ENCODE measurements at places on chromosomes 5 and 9.

- DNase-seq, result no peak
These were observed 58.3 kb upstream of the NEK6 start for GRCh38 chr9:124199474-124199873.

GRCh38 chr9:36401164-36401740 is 1.2 kb upstream of the RNF38 start:
- DNase-seq, result no peak

- no peak for DNase-seq
These were observed 118.1 kb downstream of the WNK2 start for GRCh38 chr9:93301911-93302541.

GRCh38 chr9:5949103-5949699 is 58.5 kb downstream of the MLANA start:
- no peak for DNase-seq

GRCh38 chr5:151213803-151214613 is 9.9 kb downstream of the CCDC69 start:
- no peak for DNase-seq

GRCh38 chr5:91090995-91091394 is 292.1 kb downstream of the ARRDC3 start:
- no peak for DNase-seq

DNA sequence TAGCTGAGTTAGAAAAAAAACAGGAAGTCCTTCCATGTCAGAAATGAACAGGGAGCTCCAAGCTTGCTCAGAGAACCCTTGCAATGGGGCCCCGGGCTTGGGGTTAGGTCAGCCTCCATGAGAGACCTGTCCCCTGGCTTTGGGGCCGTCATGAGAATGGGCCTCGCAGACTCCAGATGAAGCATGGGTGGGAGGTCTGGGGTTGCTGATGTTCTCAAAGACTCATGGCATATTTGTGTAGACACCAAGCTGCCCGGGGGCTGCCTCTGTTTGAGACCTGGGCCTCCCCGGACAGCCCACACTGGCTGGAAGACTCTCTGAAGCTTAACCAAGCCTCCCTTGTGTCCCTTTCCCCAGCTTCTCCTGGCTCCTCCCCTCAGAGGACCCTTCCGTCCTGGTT is 186.3 kb downstream of the IRX2 start:
- DNase-seq, result no peak

GRCh38 chr9:109830545-109830944 is 50.5 kb downstream of the PALM2AKAP2 start:
- no peak for DNase-seq

- DNase-seq, result no peak
These were observed 64.2 kb upstream of the SELENOP start for GRCh38 chr5:42875785-42876374.

DNA sequence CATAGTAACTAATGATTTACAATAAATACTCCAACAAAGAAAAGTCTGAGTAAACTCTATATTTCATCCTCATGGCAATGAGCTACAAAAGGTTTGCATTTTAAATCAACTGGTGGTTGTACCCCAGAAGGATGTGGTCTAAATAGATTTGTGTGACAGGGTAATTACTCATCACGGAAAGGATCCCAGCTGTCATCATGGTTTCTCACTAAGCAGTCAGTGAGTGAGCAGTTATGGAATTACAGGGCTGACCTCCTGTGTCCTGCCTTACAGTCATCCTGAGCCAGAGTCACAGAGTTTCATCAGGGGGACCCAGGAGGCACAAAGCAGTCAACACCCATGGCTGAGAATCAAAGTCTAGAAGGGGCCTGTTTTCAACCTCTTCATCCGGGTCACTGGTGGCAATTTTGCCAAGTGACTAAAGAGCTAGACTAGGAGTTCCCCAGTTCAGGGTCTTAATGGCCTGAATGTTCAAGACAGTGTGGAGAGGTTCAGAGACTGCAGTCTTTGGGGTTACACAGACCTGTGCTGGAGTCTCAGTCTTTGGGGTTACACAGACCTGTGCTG is 210.7 kb upstream of the SLC24A2 start:
- peak; percentile 11 for DNase-seq

- no peak for DNase-seq
These were observed 6.3 kb upstream of the TTLL11 start for GRCh38 chr9:122099271-122099869.
